ENCODE measurements at places on chromosomes 11 and 22. TPM values are rescaled to one million over a fixed set of nuclear protein-coding genes. Genes with fewer than 3 reads are reported as not detected.

DNA sequence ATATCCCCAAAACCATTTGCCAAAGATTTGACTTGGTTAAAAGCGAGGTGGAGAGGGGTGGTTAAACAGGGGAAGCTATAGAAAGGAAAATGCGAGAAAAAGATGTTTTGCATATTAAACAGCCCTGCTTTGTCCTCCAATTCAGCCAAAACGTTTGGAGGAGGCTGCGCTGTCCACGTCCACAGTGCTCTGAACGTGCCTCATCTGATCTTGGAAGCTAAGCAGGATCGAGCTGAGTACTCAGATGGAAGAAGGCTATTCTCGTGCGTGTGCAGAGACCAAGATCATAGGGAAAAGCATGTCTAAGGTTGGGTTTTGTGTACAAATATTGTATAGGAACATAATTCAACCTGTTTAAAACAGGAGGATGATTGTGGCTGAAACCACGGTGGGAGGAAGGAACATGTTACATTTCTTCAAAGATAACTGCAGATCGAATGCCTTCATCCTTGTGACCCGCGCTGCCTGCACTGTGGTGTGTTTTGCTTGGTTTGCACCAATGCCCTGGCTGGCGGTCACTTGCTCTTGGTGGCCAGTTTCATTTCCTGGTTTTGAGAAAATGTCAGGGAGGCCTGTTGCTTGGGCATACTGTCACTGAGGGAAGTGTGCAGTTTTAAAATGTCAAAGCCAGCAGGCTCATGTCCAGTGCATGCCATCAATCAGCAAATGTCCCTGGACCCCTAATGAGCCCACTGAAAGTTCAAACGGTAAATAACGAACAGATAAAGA lies 40.4 kb downstream of the FLI1 start:
- ATAC-seq: peak; percentile 57

- no peak for ATAC-seq
These were observed 443.3 kb downstream of the MN1 start for GRCh38 chr22:27358096-27358870.

DNA sequence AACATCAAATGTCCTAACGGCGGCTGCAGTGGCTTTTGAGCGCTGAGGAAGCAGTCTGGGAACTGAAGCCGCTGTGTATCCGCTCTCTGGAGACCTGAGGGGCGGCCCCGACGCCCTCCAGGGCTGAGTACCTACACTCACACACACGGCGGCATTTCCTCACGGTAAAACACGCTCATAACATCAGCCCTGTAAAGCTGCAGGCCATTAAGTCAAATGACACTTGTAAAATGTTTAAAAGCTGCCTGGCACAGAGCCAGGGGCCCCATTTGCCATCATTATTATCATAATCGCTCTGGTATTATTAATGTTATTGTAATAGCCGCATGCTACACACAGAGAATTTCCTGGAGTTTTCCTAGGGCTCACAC lies 5.1 kb downstream of the CARS1 start:
- ATAC-seq: no peak

DNA sequence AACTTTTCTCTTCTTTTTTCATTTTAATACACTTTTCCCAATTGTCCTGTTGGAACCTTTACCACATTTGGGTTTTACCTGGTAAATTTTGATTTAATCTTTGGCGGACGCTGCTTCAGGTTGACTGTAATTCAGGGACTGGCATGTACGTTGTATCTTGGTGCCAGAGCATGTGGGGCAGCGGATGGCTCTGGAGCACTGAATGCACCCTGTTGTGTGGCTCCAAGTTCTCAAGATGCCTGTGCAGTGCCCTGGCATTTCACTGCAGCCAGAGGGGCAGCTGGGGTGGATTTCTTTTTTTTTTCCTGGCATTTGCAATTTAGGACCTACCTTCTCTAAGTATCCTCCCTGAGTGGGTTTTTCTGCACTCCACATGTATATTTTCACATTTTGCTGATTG lies 242.2 kb downstream of the BLID start:
- ATAC-seq: no peak

DNA sequence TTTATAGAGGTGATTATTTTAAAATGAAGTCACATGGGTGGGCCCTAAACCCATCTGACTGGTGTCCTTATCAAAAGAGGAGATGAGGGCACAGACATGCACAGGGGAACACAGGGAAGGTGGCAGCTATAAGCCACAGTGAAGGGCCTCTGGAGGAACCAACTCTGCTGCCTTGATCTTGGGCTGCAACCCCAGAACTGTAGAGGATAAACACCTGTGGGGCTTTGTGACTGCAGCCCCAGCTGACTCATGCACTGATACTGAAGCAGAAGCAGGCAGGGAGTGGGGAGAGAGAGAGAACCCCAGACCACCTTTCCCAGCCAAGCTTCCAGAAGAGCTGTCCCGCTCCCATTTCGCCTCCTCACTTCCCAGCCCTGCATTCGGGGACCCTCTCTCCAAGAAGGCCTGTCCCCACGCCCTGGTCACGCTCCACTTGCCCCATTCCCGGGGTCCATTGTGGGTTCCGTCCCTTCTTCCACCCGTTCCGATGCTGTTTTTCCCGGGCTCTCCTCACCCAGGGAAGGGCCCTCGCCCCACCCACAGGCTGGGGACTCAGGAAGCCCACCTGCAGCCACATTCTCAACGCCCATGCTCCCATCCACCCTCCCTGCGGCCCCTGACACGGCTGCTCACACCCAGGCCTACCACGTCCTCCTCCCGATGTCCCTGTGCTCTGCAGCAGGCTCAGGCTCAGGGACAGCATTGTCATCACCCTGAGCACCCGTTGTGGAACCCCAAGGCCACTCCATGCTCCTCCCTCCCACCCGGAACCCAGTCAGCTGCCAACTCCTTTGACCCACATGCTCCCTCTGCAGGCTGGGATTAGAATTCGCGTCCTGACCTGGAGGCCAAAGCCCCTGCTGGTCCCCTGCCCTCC lies 90.8 kb upstream of the SHANK2 start:
- ATAC-seq: no peak

DNA sequence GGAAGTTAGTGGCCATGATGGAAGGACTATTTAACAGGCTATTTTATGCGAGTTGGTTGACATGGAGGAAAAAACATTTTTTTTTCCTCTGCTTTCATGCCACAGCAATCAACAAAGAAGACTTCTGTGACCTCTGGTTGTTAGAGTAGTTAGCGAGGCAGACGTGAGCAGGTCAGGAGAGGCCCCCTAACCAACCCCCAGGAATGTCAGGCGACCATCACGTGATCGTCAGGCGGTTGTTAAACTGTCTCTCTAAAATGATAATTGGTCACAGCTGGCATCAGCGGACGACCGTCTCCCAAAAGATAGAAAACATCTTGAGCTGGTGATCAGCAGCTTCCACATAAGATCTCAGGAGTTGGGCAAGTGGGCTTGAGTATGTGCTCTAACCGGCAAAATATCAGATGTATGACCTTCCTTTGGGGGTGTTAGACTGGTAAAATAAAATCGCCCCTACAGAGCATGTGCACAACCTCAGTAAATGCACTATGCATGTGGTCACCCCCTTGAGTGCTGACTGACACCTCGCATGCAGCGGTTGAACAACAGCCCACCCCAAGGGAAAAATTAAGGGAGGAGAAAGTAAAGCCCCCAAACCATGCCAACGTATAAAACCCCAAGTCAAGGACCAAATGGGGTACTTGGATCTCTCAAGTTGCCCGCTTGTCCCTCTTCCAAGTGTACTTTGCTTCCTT lies 20.9 kb upstream of the NARS2 start:
- no peak for ATAC-seq

- ATAC-seq: peak; percentile 23
These were observed 14.9 kb upstream of the TSKU start for GRCh38 chr11:76768088-76768908.

GRCh38 chr11:13238879-13239514 lies 38.6 kb upstream of the BMAL1 start:
- ATAC-seq: peak; percentile 36

- ATAC-seq: no peak
These were observed 2.3 kb downstream of the MN1 start for GRCh38 chr22:27799015-27799826.

PACSIN2 gene
- total RNA-seq: 115 TPM

ADSL gene
- total RNA-seq: 81.0 TPM

GRAMD1B gene
- 3.4 TPM for total RNA-seq

BTG4 gene
- total RNA-seq: not detected
